ENCODE measurements at places on chromosomes 2 and 18. TPM values are rescaled to one million over a fixed set of nuclear protein-coding genes. Genes with fewer than 3 reads are reported as not detected.

GPR75 gene
- total RNA-seq = 4.5 TPM

GALR1 gene
- total RNA-seq = not detected

TMEM237 gene
- total RNA-seq = 52.4 TPM

NT5DC4 gene
- not detected for total RNA-seq

SCN2A gene
- total RNA-seq = 1.0 TPM

RFX8 gene
- 9.0 TPM for total RNA-seq

MTA3 gene
- total RNA-seq = 32.5 TPM

CRIM1 gene
- 531 TPM for total RNA-seq

Measured in articular chondrocyte of knee joint (primary cell).